Right hindlimb (tissue), 1 donor: ENCODE measurements at places on chromosomes 6 and 20.

- DNase-seq = no peak
Measured at GRCh38 chr6:101344885-101345284, 48.6 kb upstream of the GRIK2 start.

GRCh38 chr6:104134876-104135275, 724.8 kb downstream of the HACE1 start:
- no peak for DNase-seq

- no peak for DNase-seq
Measured at GRCh38 chr20:63291811-63292210, 1.2 kb upstream of the COL20A1 start.

DNA sequence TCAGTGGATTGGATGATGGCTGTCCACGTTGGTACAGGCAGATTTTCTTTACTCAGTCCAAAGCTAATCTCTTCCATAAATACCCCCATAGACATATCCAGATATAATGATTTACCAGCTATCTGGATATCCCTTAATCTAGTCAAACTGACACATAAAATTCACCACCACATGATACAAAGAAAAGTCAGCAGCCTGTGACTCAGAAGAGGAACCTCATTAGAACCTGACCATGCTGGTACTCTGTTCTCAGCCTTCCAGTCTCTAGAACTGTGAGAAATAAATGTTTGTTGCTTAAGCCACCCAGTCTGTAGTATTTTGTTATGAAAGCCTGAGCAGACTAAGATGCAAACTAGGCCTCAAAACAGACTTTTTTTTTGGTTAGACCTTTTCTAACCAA, 431.3 kb upstream of the RNF217 start:
- no peak for DNase-seq

- DNase-seq = no peak
Measured at GRCh38 chr20:62141397-62142251, 1.6 kb downstream of the PSMA7 start.

DNA sequence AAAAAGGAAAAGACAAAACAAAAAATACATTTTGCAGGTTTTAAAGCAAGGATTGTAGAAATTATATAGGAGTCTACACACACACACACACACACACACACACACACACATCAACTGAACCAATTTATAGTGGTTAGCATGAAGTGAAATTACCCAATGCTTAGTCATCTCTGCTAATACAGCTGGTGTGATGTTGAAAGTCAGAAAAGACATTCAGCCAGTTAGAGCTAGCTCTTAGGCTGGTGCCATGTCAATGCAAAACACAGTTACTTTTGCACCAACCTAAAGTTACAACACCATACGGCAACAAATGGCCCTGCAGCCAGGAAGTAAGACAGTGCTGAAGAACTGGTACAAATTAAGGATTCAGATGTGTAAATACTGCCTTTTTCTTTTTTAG, 15.2 kb downstream of the FAM210B start:
- no peak for DNase-seq

- DNase-seq = no peak
Measured at GRCh38 chr6:26319405-26320128, 45.4 kb upstream of the BTN3A2 start.

GRCh38 chr20:44040202-44040915, 125.7 kb downstream of the TOX2 start:
- DNase-seq = no peak

- no peak for DNase-seq
Measured at GRCh38 chr20:22801528-22801927, 217.2 kb upstream of the FOXA2 start.

DNA sequence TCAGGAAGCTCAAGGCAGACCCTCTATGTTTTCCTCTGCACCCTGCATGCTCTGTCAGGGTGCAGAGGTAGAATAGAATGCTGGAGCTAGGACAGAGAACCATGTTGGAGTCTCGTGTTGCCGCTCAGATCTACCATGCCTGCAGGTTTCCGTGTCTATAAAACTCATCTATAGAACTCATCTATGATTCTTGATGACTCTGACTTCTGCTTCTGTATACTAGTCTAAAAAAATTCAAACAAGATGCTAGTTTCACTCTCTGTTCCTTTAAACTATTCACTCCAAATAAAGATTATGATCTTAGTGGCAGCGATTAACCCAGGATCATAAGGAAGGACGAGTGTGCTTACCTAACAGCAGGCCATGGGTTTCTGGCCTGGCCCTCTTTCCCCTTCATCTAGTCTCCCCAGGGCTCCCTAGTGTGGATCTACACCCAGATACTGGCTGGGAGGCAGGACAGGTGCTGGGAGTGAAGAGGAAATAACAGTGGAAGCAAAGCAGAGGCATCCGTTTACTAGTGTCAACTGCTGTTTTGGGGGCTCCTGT, 162.7 kb upstream of the SUPT3H start:
- DNase-seq = no peak

GRCh38 chr20:50120935-50121693, 8.2 kb upstream of the UBE2V1 start:
- peak; percentile 73 for DNase-seq

DNA sequence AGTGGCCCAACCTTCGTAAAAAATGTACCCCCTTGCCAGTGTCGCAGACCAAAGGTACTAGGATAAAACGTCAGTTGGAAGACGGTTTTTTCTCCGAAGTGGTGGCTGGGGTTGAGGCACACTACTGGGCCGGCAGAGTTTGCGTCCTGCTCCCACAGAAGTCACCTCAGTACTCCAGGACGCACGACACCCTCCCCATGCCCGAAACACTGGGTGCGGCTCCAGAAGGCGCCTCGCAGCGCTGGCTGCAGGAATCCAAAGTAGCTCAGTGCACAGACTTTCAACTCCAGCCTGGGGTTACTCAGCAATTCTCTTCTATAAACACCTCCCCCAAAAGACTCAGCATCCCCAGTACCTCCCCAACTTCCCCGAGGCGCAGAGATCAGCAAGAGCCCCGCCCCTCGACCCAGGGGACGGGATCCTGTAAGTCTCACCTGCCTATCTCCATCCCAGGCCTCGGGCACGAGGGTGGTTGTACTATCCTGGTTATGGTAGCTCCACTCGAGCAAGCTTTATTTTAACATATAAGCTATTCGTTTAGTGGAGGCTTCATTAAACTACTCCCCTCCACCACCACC, 88.2 kb downstream of the ZFP64 start:
- peak; percentile 34 for DNase-seq

- peak; percentile 81 for DNase-seq
Measured at GRCh38 chr6:41939176-41939847, 2.3 kb downstream of the CCND3 start.

- no peak for DNase-seq
Measured at GRCh38 chr6:129498541-129498940, 211.4 kb downstream of the ARHGAP18 start.

GRCh38 chr6:105087571-105088211, 92.1 kb downstream of the POPDC3 start:
- DNase-seq = no peak
